Left ventricle myocardium inferior (tissue), 1 donor: ENCODE measurements at places on chromosomes 6 and 20. TPM values are rescaled to one million over a fixed set of nuclear protein-coding genes. Genes with fewer than 3 reads are reported as not detected.

Gene RIN2
- total RNA-seq: 48.8 TPM

Gene BPIFB1
- not detected for total RNA-seq

Gene CBFA2T2
- 10.7 TPM for total RNA-seq

Gene NRN1
- 8.8 TPM for total RNA-seq

DNA sequence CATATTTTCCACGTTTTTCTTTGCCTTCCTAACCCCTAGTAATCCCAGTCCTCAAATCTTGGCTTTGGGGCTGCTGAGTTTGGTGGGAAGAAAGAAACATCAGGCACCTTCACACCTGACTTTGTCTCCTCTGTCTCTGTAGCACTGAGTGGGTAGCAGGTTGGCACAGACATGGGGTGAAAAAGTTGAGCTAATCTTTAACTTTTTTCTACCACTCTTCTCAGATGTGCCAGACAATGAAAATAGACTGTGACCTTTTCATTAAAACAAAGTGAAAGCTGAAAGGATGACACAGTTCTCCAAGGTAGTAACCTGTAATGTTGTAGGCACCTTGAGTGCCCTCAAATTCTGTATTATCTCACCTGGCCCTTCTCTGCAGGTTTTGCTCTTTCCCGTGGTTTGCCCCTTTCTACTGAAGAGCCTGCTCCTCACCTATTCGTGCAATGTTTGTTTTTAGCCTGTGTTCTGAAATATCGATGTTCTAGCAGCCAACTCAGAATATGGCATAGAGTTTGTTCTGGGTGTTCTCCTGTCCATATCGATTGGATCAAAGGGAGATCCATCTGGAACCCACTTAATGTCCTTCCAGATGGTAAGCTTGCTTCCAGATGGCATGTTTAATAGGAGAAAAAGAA, 57.8 kb upstream of the ATXN1 start:
- DNase-seq: no peak

- no peak for DNase-seq
Measured at GRCh38 chr6:3870528-3870925, 21.4 kb downstream of the FAM50B start.

DNA sequence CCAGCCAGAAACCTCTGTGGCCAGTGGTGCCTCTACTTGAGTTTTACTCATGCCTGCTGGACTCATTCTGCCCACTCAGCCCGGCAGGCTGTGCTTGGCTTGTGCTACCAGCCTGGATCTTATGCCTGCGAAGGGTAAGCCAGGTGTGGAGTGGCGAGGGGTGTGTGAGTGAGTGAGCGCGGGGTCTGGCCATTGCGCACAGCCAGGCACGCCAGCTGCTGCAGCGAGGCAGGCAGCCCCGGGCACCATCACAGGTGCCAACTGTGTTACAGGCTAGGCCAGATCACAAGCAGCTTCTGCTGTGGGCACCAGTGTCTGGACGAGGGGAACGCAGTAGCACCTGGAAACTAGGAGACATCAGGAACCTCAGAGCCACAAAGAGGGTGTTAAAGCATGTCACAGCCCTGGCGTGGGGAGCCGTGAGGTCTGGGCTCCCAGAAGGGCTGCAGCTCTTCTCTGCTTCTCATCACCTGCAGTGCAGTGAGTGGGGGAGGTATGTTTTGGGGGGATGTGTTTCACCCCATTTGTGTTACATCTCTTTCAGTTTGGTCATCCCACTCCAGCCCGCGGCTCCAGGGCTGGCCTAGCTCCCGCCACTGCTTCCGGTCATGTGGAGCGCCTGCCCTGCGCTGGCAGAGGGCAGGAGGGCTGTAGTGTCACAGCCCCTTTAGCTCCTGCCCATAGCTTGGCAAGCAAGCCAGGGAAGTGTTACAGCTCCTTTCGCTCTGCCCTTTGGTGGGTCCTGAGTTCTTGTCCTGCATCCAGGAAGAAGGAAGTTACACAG, 379.7 kb upstream of the IMPG1 start:
- no peak for DNase-seq

- DNase-seq: no peak
Measured at GRCh38 chr20:46205349-46205748, 87.2 kb downstream of the CD40 start.

GRCh38 chr6:23989885-23990533, 136.0 kb upstream of the NRSN1 start:
- DNase-seq: no peak

GRCh38 chr6:93433592-93433991, 14.2 kb upstream of the EPHA7 start:
- DNase-seq: no peak

- no peak for DNase-seq
Measured at GRCh38 chr6:71619836-71620235, 266.5 kb upstream of the RIMS1 start.

DNA sequence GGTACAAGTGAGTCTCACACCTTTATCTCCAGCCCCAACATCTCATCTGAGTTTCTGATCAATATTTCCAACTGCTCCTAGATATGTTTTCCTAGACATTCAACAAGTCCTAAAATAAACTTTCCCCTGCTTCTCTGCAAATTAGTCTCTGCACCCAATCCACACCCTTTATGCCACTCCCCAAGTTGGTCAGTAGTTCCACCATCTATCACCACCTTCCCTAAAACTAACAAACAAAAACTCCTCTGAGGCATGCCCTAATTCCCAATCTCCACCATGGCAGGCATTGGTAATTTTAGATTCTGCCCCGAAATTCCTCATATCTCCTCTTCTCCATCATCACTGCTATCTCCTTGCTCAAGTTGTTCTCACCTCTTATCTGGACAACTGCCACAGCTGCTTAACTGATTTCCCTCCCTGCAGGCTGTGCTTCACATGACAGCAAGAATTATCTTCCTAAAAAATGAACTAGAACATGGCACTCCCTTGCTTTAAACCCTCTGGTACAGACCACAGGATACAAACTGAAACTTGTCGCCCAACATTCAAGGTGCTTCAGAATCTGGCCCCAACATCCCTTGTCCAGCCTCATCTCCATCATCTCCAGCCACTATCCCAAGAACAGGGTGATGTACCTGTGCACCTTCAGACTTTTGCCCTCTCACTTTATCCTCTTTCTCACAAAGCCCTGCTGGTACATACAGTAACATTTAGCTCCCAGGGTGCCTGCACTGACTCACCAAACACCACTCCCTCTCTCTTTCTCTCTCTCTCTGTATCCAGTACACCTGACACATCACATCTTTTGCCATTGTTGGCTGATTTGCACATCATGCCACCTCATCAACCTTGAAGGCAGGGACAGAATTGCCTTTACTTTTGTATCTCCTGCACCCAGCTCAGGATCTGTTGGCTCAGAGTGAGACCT, 55.5 kb downstream of the ZHX3 start:
- no peak for DNase-seq

DNA sequence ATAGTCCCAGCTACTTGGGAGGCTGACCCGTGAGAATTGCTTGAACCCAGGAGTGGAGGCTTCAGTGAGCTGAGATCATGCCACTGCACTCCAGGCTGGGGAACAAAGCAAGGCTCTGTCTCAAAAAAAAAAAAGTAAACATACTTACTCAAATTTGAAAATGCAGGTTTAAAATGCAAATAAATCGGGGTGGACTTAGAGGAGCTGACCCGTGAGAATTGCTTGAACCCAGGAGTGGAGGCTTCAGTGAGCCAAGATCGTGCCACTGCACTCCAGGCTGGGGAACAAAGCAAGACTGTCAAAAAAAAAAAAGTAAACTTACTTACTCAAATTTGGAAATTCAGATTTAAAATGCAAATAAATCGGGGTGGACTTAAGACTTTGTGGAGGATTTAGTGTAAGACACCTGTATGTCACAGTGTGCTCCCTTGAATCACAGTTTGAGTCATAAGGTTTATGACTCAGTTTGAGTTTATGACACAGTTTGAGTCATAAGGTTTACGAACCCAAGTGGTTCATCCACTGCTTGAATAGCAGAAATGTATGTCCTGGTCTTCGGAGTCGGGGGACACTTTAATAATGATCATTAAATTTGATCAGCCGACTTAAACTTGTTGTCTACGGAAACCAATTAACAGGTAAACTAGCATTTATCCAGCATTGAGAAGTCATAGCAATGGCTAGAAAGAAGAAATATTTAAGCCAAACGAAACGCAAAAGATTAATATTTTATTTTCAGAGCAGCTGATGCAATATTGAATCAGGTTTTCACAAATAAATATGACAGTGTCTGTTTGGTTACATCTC, 6.8 kb upstream of the MRPS10 start:
- DNase-seq: no peak

DNA sequence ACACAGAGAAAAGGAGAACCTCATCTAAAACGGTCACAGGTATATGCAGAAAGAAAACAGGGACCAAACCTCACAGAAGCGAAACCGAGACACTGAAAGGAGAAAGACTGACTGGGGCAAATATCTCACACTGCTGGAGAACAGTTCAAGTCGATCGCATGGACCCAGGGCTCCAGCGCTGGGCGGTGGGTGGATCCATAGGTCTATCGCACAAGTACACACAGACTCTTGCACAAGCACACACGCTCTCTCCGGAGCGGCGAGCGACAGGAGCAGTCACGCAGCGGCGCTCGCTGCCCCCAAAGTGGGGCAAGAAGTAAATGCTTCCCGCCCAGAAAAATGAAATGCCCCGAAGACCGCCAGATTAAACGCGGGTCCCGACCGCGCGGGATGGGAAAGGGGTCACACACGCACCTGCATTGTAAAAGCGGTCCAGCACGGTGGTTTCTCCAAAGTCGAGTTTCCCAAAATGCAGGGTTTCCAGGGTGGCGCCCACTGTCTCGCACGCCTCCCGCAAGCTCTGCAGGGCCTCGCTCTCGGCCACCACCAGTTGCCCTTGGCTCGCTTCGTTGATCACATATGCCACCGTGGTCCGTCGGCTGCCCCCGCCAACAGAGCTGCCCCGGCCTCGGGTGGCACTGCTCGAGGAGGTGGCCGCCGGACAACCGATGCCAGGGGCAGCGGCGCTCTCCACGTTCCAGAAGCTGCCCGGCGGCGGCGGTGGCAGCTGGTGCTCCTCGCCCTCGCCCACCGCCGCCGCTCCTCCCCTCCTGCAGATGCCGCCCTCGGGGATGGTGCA, 782 bp downstream of the MAP3K5 start:
- DNase-seq: peak; percentile 66

DNA sequence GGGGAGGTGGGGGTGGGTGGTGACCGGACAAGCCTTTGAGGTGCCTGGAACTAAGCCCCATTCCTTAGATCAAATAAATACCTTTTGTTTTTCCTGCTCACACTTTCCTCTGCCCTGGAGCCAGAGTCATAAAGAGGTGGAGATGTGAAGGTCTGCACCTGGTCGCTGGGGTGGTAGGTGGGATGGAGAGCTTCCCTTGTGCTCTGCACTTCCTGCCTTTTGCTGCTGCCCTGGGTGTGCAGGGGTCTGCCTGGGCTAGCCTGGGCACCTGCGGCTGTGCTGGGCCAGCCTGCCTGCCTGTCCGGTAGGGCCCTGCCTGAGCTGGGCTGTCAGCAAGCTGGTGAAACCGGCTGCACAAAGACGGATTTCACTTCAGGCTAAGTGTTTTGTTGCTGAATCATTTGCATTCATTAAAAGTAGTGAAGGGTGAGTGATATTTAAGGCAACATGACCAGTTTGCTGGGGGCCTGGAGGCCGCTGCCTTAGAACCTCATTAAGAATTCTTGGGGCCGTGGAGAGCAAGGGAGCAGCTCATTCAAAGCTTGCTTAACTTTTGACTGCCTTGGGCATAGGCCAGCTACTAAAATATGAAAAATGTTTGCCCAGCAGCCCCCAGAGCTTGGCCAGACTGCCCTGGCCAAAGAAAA, 20.5 kb downstream of the PTK7 start:
- DNase-seq: no peak

GRCh38 chr20:53279735-53280134, 307.6 kb downstream of the TSHZ2 start:
- no peak for DNase-seq

DNA sequence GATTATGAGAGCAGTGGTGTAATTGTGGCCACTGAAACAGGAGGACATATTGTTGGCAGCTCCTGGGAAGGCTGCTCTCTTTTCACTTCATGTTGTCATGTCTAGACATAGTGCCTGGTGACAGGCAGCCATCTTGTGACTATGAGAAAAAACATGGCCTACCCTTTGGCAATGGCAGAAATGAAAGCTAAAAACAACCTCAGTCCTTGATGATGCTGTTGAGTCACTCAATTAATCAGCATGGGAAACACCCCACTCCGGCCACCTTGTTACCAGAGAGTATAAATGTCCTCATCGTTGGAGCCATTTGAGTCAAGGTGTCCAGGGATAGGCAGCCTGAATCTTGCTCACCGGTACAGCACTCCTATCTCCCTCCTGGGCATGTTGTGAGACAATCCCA, 31.2 kb upstream of the HMGA1 start:
- DNase-seq: no peak

- no peak for DNase-seq
Measured at GRCh38 chr6:116536216-116536621, 9.3 kb downstream of the TRAPPC3L start.

GRCh38 chr20:14672066-14672465, 334.7 kb upstream of the FLRT3 start:
- no peak for DNase-seq

DNA sequence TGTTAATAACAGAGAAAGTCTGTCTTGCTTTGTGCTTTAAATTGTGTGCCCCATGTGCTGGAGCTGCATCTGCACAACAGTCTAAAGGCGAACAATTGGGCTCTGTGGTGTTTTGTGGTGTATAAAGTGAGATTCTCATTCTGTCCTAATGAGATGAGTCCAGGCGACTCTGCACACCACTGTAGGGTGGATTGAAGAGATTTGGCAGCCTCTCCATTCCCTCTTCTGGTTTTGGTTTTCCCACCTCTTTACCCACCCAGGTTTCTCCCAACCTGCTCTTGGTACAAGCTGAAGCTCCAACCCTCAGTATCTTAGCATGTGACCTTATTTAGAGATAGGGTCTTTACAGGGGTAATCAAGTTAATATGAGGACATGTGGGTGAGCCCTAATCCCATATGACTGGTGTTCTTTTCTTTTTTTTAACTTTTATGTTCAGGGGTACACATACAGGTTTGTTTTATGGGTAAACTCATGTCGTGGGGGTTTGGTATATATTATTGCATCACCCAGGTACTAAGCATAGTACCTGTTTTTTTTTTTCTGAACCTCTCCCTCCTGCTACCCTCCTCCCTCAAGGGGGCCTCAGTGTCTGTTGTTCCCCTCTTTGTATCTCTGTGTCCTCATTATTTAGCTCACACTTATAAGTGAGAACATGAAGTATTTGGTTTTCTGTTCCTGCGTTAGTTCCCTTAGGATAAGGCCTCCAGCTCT, 217.6 kb upstream of the DTNBP1 start:
- DNase-seq: no peak
